GM04503 (cell line): ENCODE measurements at places on chromosomes 7 and 10.

DNA sequence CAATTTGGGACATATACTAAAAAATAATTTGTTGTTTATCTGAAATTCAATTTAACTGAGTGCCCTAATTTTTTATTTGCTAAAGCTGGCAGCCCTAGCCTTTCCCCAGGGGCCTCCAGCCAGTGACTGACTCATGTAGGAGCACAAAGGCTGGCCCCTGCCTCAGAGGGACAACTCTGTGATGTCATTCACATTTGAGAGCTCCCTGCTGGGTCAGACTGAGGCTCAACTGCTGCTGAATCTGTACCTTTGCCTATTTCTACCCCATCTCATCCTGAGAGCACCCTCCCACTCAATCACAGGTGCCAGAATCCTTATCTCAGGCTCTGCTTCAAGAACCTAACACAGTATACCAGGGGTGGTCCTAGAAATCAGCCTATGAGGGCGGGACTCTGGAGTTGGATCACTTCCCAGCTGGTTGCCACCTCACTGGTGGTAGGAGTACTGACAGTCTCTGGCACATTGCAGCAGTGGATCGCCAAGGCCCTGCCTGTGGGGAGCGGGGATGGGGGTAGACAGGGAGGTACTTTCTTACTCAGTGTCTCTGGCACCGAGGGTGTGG is 11.6 kb downstream of the GCK start:
- DNase-seq = no peak

GRCh38 chr7:86949052-86949778 is 110.2 kb downstream of the ELAPOR2 start:
- no peak for DNase-seq

DNA sequence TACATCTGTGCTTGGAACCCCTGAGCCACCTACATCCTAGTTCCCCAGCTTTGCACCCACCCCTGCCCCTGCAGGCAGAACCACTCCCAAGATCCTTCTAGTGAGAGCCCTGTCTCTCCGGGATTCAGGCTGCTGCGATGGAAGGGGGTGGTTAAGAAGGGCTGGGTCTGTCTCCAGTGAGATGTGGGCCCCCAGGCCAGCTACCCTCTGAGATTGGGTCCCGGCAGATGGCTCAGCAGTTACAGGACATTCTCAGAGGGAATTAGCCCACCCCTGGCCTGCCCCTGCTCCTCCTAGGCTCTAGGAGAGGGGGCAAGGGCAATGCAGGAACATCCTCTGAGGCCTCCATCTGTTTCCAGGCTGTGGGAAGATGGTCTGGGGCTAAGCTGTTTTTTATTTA is 27.7 kb downstream of the SLC29A3 start:
- no peak for DNase-seq

GRCh38 chr7:104677587-104677986 is 336.4 kb upstream of the KMT2E start:
- DNase-seq = no peak

- peak; percentile 10 for DNase-seq
Measured at GRCh38 chr7:108503112-108504026, 22.6 kb downstream of the PNPLA8 start.

DNA sequence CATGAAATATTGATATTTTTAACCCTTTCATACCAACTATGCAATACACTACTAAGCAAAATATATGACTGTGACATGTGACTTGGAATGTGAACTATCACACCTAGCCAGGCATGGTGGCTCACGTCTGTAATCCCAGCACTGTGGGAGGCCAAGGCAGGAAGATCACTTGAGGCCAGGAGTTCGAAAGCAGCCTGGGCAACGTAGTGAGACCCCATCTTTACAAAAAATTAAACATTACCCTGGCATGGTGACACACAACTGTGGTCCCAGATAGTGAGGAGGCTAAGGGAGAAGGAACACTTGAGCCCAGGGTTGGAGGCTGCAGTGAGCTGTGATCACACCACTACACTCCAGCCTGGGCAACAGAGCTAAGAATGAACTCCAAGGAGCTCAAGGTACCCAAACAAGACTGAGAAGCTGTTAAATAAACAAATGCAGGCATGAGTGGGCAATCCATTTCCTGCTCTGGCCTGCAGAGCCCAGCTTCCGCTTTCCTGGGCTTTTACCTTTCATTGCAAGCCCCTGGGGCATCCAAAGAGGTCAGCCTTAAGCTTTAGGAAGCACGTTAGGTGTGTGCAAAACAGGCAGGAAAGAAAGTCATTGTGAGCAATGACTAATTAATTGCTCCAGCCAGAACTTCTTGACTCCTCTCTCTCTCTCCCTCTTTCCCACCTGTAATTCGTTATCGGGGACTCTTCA is 162.1 kb upstream of the FOXK1 start:
- no peak for DNase-seq

- DNase-seq = no peak
Measured at GRCh38 chr10:87940210-87940609, 76.8 kb downstream of the PTEN start.

- peak; percentile 86 for DNase-seq
Measured at GRCh38 chr10:75358835-75359421, 42.6 kb downstream of the ZNF503 start.

GRCh38 chr10:50653142-50653541 is 29.4 kb upstream of the SGMS1 start:
- no peak for DNase-seq

GRCh38 chr7:136637813-136638212 is 230.6 kb upstream of the CHRM2 start:
- DNase-seq = no peak

- no peak for DNase-seq
Measured at GRCh38 chr7:138492423-138492822, 32.4 kb downstream of the TRIM24 start.

GRCh38 chr7:37071124-37071523 is 346.8 kb upstream of the AOAH start:
- no peak for DNase-seq

DNA sequence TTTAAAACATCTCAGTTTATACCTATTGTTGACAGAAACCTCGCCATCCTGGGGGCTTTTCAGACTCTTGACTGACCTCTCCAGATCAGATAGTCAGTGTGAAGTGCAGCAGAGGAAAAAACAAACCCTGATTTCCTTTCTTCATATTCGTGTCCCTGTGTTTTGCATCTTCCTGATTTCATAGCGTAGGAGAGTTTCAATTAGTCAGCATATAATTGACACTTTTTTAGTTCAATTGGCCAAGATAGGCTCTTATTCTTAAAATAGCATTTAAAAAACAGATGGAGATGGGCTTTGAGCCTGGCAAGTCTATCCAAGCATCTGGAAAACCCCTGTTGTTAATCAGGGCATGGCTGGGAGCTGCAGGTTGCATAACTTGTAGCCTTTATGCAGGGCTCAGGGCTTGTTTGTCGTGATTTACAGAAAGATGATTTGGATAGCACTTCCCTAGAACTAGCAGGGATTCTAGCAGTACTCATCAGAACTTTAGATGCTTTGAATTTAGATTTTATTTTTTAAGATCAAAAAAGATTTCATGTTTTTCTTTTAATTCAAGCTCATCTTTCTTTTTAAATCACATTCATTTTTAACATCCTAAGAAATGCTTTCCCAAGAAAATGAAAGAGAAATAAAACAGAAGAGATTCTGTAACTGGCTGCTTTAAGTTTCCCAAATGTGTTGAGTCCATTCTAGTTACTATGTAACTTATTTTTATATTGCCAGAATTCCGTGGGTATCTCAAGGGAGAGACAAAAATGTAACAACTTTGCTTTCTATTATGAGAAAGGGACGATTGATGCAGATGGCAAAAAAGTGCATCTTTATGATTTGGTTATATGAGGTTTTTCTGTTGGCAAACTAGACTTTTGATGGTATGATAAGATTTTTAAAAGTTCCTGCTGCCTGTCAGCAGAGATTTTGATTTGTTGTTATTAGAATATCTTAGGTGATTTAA is 270.8 kb upstream of the FZD8 start:
- peak; percentile 37 for DNase-seq

GRCh38 chr7:25831062-25831691 is 320.8 kb upstream of the NFE2L3 start:
- no peak for DNase-seq

GRCh38 chr10:97889461-97890265 is 40.0 kb downstream of the GOLGA7B start:
- DNase-seq = no peak

DNA sequence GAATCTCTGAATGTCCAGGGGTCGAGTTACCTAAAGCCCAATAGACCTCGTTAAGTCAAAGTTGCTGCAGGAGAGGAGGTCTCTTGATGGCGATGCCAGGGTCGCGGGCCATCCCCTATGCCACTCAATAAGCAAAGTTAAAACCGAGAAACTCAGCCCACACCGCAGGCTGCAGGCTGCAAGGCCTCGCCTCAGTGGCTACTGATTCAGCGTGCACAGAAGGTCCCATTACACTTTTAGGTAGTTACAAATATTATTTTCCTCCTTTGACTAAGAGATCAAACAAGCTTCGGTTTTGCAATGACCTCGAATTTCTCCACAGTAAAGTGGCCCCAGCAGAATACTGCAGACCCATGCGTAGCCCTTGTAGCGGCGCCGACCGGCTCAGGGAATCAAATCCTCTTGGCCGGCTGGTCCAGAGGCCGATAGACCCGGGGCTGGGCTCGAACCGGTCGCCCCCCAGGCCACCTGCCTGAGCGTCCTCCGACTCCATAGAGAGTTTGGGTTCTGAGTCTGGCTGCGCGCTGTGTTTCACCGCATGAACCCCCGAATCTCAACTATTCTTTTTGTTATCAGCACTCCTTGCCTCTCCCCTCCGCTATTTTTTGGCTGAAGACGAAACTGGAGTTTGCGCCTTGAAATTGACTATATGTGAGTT is 2.3 kb downstream of the C1QL3 start:
- no peak for DNase-seq

- DNase-seq = no peak
Measured at GRCh38 chr10:101385866-101386658, 32.1 kb downstream of the BTRC start.

DNA sequence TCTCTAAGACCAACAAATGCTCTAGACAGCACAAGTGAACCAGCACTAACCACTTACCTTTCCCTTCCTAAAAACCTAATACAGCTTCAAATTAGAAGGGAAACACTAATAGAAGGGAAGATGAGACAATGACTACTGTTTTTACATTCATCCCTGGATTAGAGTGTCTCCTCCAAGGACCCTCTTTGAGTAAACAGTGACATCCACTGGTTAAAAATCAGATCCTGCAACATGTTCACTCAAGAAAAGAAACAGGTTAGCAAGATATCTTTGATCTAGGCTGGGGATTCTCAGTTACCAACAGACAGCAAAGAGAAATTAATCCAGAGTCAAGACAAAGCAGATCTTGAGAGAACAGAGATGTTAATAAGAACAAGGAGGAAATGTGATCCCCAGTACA is 177.7 kb upstream of the GHITM start:
- DNase-seq = no peak
